Activated naive CD8-positive, alpha-beta T cell treated with anti-CD3 and anti-CD28 coated beads, Interleukin-2, amount 10 ng/mL, durations not matched to agents 7 days and 5 days (primary cell): ENCODE measurements at places on chromosomes 16 and 17.

GRCh38 chr16:85378145-85379040 lies 234.7 kb upstream of the GSE1 start:
- DNase-seq, result no peak

- DNase-seq, result no peak
Observed at GRCh38 chr16:50901062-50901461, 159.2 kb downstream of the CYLD start.

DNA sequence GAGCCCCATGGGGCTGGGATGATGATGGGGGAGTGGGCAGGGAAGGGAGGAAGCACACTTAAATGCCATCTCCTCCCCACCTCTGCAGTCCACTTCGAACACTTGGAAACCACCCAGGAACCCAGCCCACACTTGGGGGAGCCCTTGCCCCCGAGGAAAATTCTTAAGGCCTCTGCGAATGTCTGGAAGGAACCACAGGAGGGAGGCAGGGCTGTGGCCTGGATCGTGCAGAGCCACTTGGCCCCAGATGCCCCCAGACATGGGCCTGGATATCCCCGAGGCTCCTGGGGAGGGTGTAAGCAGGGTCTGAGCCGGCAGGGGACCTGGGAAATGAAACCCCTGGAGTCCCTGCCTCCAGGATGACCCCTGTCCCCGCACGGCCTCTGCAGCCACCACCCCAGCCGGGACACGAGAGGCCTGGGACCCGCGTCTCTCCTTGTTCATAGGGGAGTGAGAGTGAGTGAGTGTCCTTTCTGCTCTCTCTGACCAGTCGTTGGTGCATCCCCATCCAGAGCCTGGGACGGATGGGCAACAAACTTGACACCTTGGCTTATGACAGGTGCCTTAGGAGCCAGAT lies 11.8 kb upstream of the MTSS2 start:
- no peak for DNase-seq

- no peak for DNase-seq
Observed at GRCh38 chr17:69175625-69176456, 34.1 kb upstream of the ABCA6 start.

- DNase-seq, result no peak
Observed at GRCh38 chr17:70552982-70553334, 383.6 kb downstream of the KCNJ2 start.

GRCh38 chr16:5633845-5634440 lies 536.3 kb upstream of the EEF2KMT start:
- no peak for DNase-seq

DNA sequence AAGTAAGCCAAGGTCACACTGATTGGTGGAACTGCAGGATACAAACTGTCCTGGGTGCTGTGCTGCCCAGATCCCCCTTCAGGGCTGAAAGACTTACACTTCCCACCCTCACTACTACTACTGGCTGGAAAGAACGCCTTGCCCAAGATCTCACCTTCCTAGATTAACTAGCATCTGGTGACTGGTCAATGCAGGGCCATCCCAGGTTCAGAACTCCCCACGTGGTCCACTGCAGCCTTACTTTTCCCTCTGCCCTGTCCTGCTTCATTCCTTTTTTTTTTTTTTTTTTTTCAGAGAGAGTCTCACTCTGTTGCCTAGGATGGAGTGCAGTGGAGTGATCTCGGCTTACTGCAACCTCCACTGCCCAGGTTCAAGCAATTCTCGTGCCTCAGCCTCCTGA lies 2.3 kb upstream of the PDZD9 start:
- no peak for DNase-seq

DNA sequence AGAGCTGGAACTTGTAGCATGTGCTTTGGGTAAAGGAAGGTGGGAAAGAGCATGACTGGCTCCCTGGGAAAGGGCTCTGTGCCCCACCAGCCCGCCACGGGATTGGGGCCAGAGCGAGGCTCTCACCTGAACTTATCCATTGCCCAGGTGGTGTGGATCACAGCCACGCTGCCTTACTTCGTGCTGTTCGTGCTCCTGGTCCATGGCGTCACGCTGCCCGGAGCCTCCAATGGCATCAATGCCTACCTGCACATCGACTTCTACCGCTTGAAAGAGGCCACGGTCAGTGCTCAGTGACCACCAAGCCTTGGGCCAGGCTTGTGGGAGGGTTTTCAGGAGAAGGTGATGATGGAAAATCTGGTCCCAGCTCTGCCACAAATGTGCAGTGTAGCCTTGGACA lies 36.0 kb downstream of the SLC6A2 start:
- DNase-seq, result no peak

DNA sequence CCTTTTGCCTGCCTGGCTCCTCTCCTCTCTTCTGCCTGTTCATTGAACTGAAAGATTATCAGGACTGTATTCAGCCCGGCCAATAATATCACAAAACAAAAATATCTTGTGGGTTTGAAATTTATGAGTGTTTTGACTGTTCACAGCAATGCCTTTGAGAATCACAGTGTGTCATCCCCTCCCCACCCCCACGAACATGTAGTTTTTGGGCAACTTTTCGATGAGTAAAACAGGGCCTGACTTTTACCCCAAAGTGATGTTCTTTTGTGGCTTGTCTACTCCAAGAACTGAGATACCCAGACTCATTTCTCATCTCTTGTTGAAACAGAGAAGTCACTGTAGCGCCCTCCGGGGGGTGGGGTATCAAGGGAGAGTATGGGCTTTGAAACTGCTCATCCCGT lies 675.7 kb downstream of the WWOX start:
- DNase-seq, result no peak

DNA sequence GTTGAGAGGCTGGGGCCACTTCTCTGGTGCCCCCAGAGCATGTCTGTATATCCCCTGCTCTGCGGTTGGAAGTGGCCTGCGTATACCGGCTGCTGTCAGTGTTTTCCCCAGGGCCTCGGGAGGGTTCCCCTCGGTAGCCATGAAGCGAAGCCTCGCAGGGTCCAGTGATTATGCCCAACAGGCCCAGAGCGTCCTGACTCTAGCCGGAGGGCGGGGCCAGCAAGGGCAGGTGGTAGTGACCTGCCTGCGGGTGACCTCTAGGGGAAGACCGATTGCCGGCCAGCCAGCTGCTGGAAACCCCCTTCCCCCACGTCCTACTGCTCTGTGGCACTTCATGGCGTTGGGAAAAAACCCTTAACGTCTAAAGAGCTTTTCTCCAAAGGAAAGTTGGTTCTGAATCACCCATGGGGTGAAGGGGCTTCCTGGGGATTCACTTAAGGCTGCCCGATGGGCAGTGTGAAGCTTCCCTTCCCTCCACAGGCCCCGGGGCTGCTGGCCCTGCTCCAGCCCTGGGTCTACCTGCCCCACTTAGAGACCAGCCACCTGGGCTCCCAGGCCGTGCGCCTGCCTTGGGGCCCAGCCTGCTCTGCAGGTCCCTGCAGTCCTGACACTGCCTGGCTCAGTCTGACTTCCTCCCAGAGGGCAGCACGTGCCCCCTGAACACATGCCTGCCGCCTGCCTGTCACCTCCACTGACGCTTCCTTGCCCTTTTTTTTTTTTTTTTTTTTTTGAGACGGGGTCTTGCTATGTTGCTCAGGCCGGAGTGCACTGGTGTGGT lies 72.8 kb downstream of the SOCS1 start:
- no peak for DNase-seq

GRCh38 chr16:56989988-56990387 lies 631 bp downstream of the NLRC5 start:
- DNase-seq, result peak; percentile 39
